ENCODE measurements at places on chromosomes 1 and 21.

GRCh38 chr1:186892936-186893335, 64.2 kb downstream of the PLA2G4A start:
- DNase-seq: no peak

- no peak for DNase-seq
These were observed 162.7 kb downstream of the PIGK start for GRCh38 chr1:77056525-77056924.

DNA sequence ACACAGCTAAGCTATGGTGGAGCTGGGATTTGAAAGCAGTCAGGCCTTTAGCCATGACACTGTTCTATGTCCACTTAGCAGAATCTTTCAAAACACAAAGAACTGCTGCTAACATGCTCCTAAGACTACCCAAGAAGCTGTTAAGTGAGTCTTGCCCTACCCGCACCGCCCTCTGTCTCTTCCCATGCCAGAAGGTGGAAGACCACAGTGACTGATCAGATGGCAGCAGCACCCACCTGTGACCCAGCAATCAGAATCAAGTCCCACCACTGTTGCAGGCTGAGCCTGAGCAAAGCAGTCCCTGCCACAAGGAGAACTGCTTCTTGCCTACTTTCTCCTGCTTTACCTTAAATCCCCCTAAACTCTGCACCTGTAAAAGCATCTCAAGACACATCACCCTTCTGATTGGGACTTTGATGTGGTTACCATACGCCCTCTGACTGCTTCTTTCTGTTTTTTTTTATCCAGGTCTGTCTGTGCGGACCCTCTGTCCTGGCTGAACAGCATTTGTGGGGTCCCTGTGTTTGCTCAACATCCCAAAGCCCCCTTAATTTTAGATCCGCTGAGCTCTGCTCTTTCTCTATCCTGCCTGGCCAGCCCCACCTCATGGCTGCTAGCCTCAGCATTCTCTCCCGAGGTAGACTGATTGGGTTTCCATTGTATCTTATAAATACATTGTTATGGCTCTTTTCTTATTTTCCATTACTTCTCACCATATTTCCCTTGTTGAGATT, 16.0 kb downstream of the IRF2BP2 start:
- DNase-seq: no peak

DNA sequence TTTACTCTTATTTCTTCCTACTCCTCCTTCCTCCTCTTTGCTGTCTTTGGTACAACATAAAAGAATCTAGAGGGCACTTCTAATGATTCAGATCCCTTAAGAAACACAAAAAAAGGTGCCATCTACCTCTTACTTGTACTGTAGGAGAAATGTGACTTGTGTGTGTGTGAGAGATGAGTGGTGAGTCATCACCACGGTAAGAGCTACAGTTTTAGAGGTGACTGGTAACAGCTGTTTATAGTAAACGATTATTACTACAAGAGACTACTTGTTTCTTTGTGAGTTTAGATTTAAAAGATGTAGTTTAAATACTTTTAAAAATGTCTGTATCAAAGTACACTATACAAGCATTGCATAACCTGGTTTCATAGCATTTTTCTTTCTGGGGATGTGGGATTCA, 40.4 kb downstream of the SLC35D1 start:
- no peak for DNase-seq

- no peak for DNase-seq
These were observed 54.6 kb upstream of the MORC3 start for GRCh38 chr21:36265431-36265830.

DNA sequence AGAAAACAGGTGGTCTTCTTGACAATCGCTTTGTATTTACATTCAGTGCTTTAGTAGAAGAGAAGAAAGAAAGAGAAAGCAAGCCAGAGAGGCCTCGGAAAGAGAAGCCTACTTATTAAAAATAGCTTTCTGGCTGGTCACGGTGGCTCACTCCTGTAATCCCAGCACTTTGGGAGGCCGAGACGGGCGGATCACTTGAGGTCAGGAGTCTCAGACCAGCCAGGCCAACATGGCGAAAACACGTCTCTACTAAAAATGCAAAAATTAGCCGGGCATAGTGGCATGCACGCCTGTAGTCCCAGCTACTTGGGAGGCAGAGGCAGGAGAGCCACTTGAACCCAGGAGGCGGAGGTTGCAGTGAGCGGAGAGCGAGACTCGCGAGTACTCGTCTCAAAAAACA, 1.8 kb upstream of the SLC19A2 start:
- DNase-seq: no peak

- DNase-seq: no peak
These were observed 64.8 kb upstream of the MRPS6 start for GRCh38 chr21:34008618-34009017.

DNA sequence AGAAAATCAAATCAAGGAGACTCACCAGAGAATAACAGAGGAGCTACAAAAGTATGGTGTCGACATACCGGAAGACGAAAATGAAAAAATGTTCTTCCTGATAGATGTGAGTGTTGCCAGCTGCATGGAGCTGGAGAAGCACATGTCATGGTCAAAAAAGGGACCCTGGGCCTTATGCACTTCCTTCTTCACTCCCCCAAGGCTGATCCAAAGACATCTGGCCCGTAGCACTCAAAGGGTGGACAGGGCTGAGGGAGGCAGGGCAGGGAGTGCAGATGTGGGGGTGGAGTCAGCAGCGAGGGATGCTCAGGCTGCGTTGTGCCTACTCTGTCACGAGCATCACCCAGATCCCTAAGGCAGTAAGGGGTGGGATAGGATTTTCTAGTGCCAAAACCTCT, 19.4 kb downstream of the MX1 start:
- no peak for DNase-seq

DNA sequence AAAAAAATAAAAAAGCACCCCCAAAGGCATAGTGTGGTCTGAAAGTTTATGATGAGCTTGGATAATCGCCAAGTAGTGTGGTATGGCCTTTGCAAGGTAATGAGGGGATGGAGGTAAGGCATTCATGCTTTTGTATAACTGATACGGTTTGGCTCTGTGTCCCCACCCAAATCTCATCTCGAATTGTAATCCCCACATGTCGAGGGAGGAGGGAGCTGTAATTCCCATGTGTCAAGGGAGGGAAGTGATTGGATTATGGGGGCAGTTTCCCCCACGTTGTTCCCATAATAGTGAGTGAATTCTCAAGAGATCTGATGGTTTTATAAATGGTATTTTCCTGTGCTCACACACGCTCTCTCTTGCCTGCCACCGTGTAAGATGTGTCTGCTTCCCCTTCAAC, 215.5 kb downstream of the NFIA start:
- no peak for DNase-seq

GRCh38 chr21:37699024-37699775, 217.1 kb downstream of the KCNJ6 start:
- no peak for DNase-seq

GRCh38 chr1:248805876-248806275, 19.8 kb downstream of the SH3BP5L start:
- DNase-seq: no peak

DNA sequence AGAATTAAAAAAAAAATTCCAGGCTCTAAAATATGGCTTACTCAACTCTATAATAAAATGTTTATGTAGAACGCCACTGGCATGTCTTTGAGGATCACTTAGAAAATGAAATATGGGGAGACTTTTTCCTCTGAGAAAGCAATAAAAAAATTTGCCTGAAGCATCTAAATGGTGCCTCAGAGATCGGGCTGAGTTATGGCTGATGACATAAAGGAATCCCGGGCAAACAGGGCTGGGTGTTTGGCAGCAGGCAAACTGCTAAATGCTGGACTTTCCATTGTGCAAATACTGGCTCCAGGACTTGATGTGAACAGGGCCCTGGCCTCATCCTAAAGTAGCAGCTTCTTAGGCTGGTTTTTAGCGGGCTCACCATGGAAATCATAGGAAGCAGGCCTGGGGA, 44.5 kb upstream of the C1orf87 start:
- no peak for DNase-seq

DNA sequence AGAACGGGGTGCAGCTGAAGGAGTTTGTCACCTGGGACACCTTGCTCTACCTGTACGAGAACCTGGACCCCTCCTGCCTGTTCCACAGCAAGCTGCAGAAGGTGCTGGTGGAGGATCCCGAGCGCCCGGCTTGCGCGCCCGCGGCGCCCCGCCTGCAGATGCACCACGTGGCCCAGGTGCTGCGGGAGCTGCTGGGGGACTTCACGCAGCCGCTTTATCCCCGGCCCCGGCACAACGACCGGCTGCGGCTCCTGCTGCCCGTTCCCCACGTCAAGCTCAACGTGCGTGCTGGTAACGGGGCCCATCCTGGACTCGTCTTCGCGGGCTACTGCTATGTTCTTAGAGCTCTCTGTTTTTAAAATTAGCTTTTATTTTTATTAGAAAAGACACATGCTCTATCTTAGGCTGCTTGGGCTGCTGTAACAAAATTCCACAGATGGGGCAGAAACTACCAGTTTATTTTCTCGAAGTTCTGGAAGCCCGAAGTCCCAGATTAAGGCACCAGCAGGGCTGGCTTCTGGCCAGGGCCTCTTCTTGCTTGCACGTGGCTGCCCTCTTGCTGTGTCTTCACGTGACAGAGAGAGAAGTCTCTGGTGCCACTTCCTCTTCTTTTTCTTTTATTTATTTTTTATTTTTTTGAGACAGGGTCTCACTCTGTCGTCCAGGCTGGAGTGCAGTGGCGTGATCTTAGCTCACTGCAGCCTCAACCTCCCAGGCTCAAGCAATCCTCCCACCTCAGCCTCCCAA, 38.1 kb downstream of the TRPM2 start:
- DNase-seq: no peak

Data from HEK293T (cell line).